A549 (cell line): ENCODE measurements at places on chromosomes 12 and 14. TPM values are rescaled to one million over a fixed set of nuclear protein-coding genes. Genes with fewer than 3 reads are reported as not detected.

MORN3 gene
- 0.17 to 0.28 TPM (median 0.26 TPM) in 3 replicates for polyA plus RNA-seq

CCDC184 gene
- polyA plus RNA-seq = 1.2 to 1.6 TPM (median 1.5 TPM) in 3 replicates

CCNB1IP1 gene
- 29.9 to 32.6 TPM (median 30.8 TPM) in 3 replicates for polyA plus RNA-seq

RNF212B gene
- not detected in 3 replicates for polyA plus RNA-seq

PLA2G1B gene
- not detected in 3 replicates for polyA plus RNA-seq

GRIN2B gene
- 2.4 to 4.0 TPM (median 2.9 TPM) in 3 replicates for polyA plus RNA-seq

TMEM229B gene
- polyA plus RNA-seq = 0.22 to 0.40 TPM (median 0.31 TPM) in 3 replicates

GALNT8 gene
- polyA plus RNA-seq = not detected in 3 replicates

CKAP4 gene
- polyA plus RNA-seq = 62.6 to 71.7 TPM (median 70.4 TPM) in 3 replicates

TCL1A gene
- not detected in 3 replicates for polyA plus RNA-seq

PMCH gene
- not detected in 3 replicates for polyA plus RNA-seq

GALNT6 gene
- polyA plus RNA-seq = 2.9 to 4.1 TPM (median 3.6 TPM) in 3 replicates

OAS1 gene
- polyA plus RNA-seq = 41.3 to 63.6 TPM (median 48.4 TPM) in 3 replicates

WNT1 gene
- not detected in 3 replicates for polyA plus RNA-seq

SYT1 gene
- 9.5 to 14.3 TPM (median 11.7 TPM) in 3 replicates for polyA plus RNA-seq

BATF gene
- not detected in 3 replicates for polyA plus RNA-seq

TIGAR gene
- polyA plus RNA-seq = 24.5 to 30.6 TPM (median 25.2 TPM) in 3 replicates

ARHGDIB gene
- 0.84 to 1.4 TPM (median 1.0 TPM) in 3 replicates for polyA plus RNA-seq

PTGR2 gene
- 11.3 to 14.0 TPM (median 13.5 TPM) in 3 replicates for polyA plus RNA-seq

ABCD4 gene
- polyA plus RNA-seq = 31.2 to 36.6 TPM (median 35.8 TPM) in 3 replicates

PROX2 gene
- not detected in 3 replicates for polyA plus RNA-seq

SPX gene
- 2.7 to 3.2 TPM (median 2.9 TPM) in 3 replicates for polyA plus RNA-seq

FOXA1 gene
- 5.5 to 5.9 TPM (median 5.8 TPM) in 3 replicates for polyA plus RNA-seq

CLEC2A gene
- polyA plus RNA-seq = not detected in 3 replicates

BCAT1 gene
- 10.4 to 12.2 TPM (median 10.5 TPM) in 3 replicates for polyA plus RNA-seq

MYO1H gene
- polyA plus RNA-seq = not detected in 3 replicates

PTPN21 gene
- polyA plus RNA-seq = 6.0 to 7.2 TPM (median 6.5 TPM) in 3 replicates

GDF3 gene
- not detected in 3 replicates for polyA plus RNA-seq

PLBD1 gene
- 4.0 to 6.0 TPM (median 4.9 TPM) in 3 replicates for polyA plus RNA-seq

CRADD gene
- 12.8 to 14.3 TPM (median 13.2 TPM) in 3 replicates for polyA plus RNA-seq

KCNA1 gene
- not detected in 3 replicates for polyA plus RNA-seq

DLK1 gene
- 0.06 to 0.08 TPM in 2 of 3 replicates, not detected in the other for polyA plus RNA-seq

SLC17A8 gene
- 0.03 TPM in 2 of 3 replicates, not detected in the other for polyA plus RNA-seq

LBHD2 gene
- polyA plus RNA-seq = not detected in 3 replicates

ATL1 gene
- polyA plus RNA-seq = 4.2 to 6.6 TPM (median 5.1 TPM) in 3 replicates

BRMS1L gene
- polyA plus RNA-seq = 18.1 to 20.8 TPM (median 20.0 TPM) in 3 replicates

EML5 gene
- polyA plus RNA-seq = 0.44 to 0.86 TPM (median 0.54 TPM) in 3 replicates

IL22 gene
- polyA plus RNA-seq = not detected in 3 replicates
